AG04450 (cell line): ENCODE measurements at places on chromosomes 2 and 18.

DNA sequence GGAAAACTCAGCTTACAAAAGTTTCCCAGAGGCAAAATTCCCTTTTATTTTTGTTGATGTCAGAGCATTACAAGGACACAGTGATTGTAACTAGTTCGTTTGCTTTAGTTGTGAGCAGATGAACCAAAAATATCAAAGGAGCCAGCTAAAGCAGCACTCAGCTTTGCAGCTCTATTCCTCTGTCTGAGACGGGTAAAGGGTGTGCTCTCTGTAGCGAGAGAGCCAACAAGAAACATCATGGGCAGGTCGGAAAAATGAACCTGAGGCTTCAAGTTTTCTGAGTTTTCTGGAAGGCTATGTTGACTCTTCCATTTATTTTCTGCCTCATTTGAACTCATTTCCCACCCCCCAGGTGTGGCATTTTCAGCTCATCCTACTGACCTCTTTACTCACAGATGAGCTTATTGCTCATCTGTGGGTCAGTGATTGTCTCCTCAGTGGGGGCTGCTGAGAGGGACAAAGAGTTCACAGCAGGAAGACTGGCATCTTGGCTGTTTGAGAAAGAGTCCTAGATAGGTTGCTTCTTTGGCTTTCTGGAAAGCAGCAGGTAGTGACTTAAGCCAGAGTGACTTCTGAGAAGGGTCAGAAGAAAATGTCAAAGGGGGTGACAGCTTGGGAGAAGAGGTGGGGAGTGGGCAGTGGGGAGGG lies 66.6 kb upstream of the EPC2 start:
- no peak for DNase-seq

GRCh38 chr2:167827352-167828097 lies 419.9 kb downstream of the STK39 start:
- no peak for DNase-seq

- DNase-seq, result no peak
These were observed 91.0 kb downstream of the SH3BP4 start for GRCh38 chr2:235042576-235043515.

GRCh38 chr2:232541961-232542714 lies 2.6 kb downstream of the CHRNG start:
- DNase-seq, result no peak

DNA sequence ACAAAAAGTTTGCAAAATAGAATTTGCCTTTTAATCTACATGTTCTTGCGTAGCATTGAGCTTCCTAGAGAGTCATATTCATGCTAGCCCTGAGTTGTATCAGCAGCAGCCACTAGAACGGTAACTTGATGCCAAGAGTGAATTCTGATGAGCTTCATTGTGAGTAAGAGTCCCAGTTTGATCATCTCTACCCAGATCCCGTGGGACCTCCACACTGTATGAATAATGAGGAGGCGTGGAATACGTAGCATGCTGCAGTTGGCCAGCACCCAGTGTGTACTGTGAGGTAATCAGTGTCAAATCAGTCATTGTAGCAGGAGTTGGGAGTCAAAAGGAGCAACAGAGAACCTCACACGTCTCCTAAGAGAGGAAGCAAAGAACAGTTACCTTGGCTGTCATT lies 197.9 kb downstream of the NEDD4L start:
- peak; percentile 46 for DNase-seq

- peak; percentile 8 for DNase-seq
These were observed 539.6 kb downstream of the PID1 start for GRCh38 chr2:228731517-228731916.

DNA sequence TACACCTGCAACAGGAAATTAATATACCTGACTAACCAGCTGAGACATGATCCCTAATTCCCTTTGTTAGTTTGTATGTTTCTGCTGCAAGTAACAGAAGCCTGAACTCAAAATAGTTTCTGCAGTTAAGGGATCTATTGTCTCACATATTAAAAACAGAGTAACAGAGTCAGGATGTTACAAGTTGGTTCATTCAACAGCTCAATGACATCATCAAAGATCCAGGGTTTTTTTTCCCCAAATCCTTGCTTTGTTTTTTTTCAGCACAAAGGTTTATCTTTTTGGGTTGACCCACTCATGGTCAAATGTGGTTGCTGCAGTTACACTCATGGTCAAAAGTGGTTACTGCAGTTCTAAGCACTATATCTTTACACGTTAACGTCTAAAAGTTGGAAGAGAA lies 35.0 kb upstream of the DNAH7 start:
- no peak for DNase-seq

DNA sequence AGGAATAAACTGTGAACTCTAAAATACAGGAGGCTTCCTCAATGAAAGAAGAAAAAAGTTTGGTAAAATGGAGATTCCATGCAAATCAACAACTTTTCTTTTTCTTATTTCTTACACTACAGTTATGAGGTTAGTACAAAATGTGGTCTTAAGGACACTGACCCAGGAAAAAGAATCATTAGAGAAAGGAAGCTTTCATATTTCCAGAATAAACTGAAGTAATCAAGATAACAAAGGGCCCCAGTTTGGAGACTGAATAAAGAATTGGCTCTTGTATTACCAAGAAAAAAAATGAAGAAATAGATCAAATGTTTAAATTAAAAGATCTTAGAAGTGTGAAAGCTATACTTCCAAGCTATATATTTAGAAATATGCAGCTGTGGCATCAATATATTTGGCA lies 72.3 kb downstream of the SLC66A3 start:
- no peak for DNase-seq

- no peak for DNase-seq
These were observed 87.3 kb upstream of the TLK1 start for GRCh38 chr2:171247741-171248662.
